Lower lobe of right lung (tissue), 2 donors: ENCODE measurements at places on chromosomes 7 and 10.

DNA sequence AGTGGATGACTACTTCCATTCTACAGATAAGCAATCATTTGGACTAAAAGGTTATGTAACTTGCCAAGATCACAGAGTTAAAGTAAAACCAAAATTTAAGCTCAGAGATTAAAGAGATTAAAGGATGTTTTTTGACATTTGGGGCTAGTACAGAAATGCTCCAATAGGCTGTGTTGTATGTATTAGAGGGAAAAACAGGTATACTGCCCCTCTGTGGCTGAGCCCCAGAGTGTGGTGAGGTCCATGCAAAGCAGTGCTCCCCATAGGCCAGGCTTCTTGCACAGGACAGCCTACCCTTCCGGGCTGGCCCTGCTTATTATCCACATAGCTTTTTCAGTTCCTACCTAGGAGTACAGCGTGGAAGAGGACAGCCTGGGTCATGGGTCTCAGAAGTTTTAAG is 322.8 kb downstream of the POM121L12 start:
- H3K27ac ChIP-seq: no peak overlapping the region
- H3K4me1 ChIP-seq: no peaks in the 10 kb centered on the region
- no peak for DNase-seq
- H3K4me3 ChIP-seq: no peak overlapping the region
- H3K36me3 ChIP-seq: no peaks in the 10 kb centered on the region
- no peaks in the 10 kb centered on the region for H3K27me3 ChIP-seq

DNA sequence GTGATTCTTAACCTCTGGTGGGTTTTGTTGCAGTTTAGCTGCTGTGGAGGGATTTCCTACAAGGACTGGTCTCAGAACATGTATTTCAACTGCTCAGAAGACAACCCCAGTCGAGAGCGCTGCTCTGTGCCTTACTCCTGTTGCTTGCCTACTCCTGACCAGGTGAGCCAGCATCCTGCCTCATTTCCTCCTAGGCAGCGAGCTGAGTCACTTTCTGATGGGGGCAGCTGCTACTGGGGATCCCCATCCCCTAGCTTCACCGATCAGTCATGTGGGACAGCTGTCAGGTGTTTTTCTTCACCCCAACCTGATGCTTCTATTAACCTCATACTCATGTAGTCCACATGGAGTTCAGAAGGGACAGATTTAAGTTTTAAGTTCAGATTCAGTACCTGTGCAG is 21.7 kb upstream of the SMO start:
- no peak overlapping the region for H3K27ac ChIP-seq
- DNase-seq: no peak
- peaks cover 64% of the 10 kb centered on the region for H3K27me3 ChIP-seq
- peaks cover 14% of the 10 kb centered on the region for H3K4me1 ChIP-seq
- H3K36me3 ChIP-seq: no peaks in the 10 kb centered on the region

- H3K36me3 ChIP-seq: no peaks in the 10 kb centered on the region
- H3K4me3 ChIP-seq: no peak overlapping the region
- no peaks in the 10 kb centered on the region for H3K4me1 ChIP-seq
- DNase-seq: no peak
Observed at GRCh38 chr7:93044147-93044810, 73.5 kb downstream of the SAMD9 start.

DNA sequence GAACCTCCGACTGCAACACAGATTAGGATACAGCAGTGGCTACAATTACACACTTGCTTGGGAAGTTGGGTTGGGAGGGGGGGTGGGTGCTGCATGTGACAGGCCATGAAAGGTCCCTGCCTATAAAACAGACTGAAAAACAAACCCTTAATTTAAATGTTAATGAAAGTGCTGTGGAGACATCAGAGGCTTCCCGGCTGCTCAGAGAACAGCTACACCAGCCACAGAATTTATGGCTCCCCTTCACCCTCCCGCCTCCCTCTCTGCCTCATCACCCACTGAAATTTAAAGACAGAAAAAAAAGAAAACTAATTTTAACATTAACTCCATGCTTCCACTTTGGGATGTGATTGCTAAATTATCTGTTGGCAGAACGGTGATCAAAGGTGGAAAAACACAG is 34.7 kb downstream of the FBXW4 start:
- no peaks in the 10 kb centered on the region for H3K4me1 ChIP-seq
- no peak overlapping the region for H3K27ac ChIP-seq
- no peak for DNase-seq
- H3K4me3 ChIP-seq: no peak overlapping the region

DNA sequence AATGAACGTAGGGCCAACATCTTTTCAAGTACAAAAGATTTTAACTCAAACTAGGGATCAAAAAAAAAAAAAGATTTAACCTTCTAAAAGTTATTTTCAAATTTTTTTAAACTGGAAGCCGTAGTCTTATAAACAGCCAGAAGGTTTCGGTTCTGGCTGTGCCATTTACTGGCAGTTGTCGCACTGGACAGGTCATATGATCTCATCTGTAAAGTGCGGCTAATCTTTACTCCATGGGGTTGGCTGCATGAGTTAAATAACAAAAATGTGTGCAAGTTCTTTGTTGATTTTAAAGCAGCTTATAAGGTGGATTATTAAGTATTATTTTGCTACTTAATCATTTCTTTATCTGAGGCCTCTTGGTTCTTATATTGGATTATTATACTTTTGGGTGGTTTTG is 36.6 kb downstream of the TRUB1 start:
- no peak overlapping the region for H3K27ac ChIP-seq
- H3K36me3 ChIP-seq: peaks cover 17% of the 10 kb centered on the region
- no peak for DNase-seq
- no peak overlapping the region for H3K4me3 ChIP-seq

DNA sequence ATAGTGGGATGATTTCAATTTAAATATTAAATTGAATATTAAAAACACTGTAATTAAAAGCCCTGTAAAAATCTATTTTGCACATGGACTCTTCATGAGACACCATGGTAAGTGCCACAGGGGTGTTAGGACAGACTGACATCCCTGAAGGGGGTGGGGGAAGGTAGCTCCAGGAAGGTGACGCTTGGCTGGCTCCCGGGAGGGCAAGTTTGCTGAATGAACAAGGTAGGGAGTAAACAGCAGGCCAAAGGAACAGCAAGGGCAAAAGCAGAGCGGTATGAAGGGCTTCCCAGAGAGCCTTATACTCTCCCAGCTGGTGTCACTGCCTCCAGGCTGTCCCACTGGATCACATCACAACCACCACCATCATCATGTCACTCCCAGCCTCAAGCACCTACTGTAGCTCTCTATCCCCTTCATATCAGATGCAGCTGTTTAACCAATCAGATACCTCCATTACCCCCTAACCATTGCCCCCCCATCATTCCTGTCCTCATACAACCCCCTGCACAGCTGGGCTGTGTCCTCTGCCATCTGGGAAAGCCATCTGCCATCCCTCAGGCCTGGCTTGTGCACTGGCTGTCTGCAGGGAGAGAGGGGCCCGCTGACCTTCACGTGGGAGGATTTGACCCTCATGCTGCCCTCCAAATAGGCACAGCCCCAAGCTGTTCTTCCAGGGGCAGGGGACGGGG is 19.5 kb downstream of the HSPA12A start:
- no peaks in the 10 kb centered on the region for H3K36me3 ChIP-seq
- no peak for DNase-seq
- H3K4me1 ChIP-seq: no peaks in the 10 kb centered on the region
- peaks cover 3% of the 10 kb centered on the region for H3K27me3 ChIP-seq
- H3K27ac ChIP-seq: no peak overlapping the region
- H3K4me3 ChIP-seq: no peak overlapping the region

DNA sequence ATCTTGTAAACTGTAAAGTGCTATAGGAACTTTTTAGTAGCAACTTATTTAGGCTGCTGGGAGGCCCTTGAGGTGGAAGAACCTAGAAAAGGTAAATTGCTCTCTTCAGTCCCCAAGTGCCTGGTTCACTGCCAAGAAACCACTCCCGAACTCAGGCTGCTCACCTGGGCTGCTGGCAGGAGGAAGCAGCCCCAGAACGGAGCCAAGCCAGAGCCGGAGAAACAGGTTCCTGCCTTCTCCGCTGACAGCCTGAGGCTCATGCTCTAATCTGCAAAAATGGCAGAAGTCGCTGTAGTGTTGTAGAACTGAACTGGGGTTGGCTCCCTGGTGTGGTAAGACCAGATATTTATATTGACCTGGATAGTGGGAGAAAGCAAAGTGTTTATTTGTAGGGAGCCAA is 136.0 kb downstream of the CUL2 start:
- no peak overlapping the region for H3K4me3 ChIP-seq
- H3K27me3 ChIP-seq: no peaks in the 10 kb centered on the region
- peaks cover 7% of the 10 kb centered on the region for H3K4me1 ChIP-seq
- H3K27ac ChIP-seq: no peak overlapping the region

DNA sequence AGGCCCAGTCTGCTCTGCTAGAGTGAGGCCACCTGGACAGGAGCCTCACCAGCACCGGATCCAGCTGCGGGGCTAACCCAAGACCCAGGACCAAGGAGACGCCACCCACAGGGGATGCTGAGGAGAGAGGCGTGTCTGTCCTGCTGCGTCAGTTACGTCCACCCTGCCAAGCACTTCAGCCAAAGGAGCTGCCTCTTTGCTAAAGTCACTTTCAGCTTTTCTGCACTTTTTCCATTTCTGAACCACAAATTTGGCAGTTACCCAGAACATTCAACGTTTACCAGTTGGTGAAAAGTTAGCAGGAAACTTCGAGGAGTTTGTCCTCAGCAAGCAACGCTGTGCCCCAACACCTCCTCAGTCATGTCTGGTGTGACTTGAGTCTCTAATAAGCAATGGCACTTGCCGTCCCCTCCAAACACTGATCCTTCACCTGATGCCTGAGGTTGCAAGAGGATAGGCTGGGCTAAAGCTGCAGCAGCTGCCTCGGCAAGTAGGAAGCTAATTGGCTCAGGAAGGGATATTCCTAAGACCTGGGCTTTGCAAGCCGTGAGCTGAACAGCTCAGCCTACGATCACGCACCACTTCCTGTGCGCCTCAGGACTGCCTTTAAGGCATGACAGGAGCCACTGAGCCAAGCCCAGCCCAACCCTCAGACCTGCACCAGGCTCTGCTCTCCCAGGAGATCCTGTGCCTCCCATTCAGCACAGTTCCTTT is 40.1 kb downstream of the KCNH2 start:
- no peak overlapping the region for H3K4me3 ChIP-seq
- H3K36me3 ChIP-seq: no peaks in the 10 kb centered on the region
- peaks cover 13% of the 10 kb centered on the region for H3K4me1 ChIP-seq
- H3K27me3 ChIP-seq: no peaks in the 10 kb centered on the region
- no peak overlapping the region for H3K27ac ChIP-seq
- DNase-seq: peak; percentile 41
